ENCODE measurements at places on chromosomes 3 and 15. TPM values are rescaled to one million over a fixed set of nuclear protein-coding genes. Genes with fewer than 3 reads are reported as not detected.

DNA sequence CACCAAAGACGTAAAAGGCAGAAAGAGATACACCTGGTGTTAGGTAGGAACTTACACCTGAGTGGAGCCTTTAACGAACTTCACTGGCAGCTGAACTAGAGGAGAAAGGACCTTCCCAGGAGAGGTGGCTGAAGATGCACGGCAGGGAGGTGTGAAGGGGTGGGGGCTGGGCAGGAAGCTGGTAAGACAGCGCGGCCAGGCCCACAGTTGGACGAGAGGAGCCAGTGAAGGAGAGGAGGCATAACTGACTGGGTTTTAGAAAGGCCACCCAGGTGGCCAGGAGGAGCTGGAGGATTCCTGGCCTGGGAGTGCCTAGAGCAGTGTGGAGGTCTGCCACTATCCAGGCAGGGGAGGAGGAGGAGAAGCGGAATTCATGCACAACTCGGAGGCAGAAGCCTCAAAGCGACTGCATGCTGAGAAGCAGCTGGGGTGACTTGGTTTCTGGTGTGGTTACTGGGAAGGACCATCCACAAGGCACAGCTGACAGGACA lies 51.9 kb downstream of the SLC41A3 start:
- DNase-seq = no peak

- no peak for DNase-seq
These were observed 88.8 kb upstream of the TBL1XR1 start for GRCh38 chr3:177286034-177286433.

GRCh38 chr3:134067531-134068161 lies 37.9 kb upstream of the SLCO2A1 start:
- DNase-seq = no peak

GRCh38 chr15:83206526-83207008 lies 1.1 kb downstream of the HDGFL3 start:
- DNase-seq = no peak

DNA sequence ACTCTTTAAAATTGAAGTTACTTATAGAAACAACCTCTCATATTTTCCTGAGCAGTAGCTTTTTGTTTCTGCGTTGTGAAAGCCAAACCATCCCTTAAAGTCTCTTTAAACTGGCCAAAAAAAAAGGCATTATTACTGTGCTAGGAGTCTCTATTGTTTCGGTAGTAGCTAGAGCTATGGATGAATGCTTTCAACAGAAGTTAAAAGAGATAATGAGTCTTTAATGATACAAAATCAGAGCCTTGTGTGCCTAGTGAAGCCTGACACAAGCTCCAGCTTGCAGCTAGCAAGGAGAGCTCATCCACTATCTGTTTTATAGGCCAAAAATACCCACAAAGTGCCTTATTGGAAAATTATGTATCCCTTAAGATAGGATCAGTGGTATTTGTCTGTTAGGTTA lies 360.4 kb upstream of the CDIN1 start:
- DNase-seq = no peak

- no peak for DNase-seq
These were observed 21.9 kb upstream of the LIPC start for GRCh38 chr15:58409861-58410260.

- DNase-seq = no peak
These were observed 397.6 kb upstream of the PLSCR5 start for GRCh38 chr3:147002721-147003120.

DNA sequence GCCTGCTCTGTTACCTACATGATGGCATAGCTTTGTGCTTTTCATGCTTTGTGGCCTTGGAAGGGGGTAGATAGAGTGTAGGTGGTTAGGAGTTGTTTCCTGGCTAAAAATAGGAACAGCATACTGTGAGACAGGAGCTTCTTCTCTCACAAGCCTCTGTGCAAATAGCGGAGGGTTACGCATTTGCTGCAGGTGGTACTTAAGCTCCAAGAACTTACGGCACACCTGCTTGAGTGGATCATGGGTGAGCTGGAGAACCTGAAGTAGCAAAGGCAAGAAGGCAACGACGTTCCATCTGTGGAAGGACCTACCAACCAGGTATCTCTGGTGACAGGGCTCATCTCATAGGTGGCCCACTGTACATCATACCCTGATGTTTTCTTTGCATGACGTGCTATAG lies 66.0 kb downstream of the ST6GAL1 start:
- no peak for DNase-seq

ZNF385D gene
- total RNA-seq = not detected

Measured in activated naive CD4-positive, alpha-beta T cell treated with anti-CD3 and anti-CD28 coated beads, Interleukin-2, amount 50 U/mL, for 72 hours (primary cell).